ENCODE measurements at places on chromosomes 2 and 18.
A peak's percentile ranks its signal among the peaks of the same experiment; 100 is the strongest.

DNA sequence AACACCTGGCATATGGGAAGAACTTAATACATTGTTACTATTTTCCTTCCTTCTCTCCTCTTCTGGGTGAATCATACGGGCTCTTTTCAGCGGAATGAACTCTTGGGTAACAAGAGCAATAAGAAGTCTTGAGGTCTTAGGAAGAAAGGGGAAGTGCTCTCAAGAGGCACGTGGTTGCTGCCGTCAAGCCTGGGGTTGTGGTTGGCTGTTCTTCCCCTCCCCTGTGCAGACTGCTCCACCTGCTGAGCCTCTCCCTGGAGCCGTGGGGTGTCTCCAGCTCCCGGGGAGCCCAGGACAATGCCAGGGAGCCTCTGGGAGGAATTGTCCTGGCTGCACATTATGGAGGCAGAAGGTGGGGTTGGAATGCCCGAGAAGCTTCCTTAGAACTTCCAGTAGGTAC, 19.4 kb downstream of the TOGARAM2 start:
- no peak for DNase-seq

DNA sequence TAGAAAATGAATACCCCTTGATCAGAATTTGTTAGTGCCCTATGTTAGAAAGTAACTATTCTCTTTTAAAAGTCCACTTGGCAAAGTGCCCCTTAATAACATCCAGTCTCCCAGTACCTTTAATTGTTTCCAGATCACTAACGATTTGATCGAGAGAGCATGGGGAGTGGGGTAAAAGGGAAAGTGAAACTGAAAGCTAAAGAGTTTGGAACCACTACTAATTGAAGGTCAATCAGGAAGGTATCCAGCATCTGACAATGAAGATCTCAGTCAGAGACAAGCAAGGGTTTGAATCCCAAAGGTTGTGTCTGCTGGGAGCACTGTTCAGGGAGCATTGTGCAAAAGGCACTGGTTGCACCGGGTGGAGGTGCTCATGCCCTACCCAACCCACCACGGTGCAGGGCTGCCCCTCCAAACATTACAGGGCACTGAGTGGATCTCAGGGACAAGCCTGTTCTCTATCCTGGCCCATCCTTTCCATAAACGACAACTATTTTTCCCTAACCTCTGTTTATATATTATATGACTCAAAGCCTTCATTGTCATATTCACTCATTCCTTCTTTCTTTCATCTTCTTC, 14.6 kb upstream of the RIT2 start:
- peak; percentile 63 for DNase-seq

- DNase-seq = no peak
Measured at GRCh38 chr2:241237949-241238371, 49.5 kb downstream of the ANO7 start.

DNA sequence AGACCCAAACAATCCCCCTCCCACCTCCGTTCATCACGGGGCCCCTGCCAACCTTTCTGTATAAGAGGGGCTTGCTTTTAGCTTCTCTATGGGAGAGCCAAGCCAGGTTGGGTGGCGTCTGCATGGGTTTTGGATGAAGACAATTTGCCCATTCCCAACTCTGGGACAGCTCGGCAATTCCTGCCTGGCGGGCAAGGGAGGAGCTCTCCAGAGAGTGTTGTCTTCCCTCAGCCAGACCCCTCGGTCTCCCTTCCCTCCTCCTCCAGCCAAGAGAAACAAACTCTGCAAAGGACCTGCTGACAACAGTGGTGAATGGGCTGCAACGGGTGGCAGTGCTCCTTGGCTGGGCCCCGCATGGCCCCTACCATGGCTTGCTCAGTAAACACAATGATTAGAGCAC, 267.2 kb upstream of the HDAC4 start:
- DNase-seq = no peak
